ENCODE measurements at places on chromosomes 7 and 10. TPM values are rescaled to one million over a fixed set of nuclear protein-coding genes. Genes with fewer than 3 reads are reported as not detected.

Gene FAM180A
- 0.95 TPM for total RNA-seq

Gene RBP4
- 16.8 TPM for total RNA-seq

Gene SLC29A4
- total RNA-seq = 1.1 TPM

DNA sequence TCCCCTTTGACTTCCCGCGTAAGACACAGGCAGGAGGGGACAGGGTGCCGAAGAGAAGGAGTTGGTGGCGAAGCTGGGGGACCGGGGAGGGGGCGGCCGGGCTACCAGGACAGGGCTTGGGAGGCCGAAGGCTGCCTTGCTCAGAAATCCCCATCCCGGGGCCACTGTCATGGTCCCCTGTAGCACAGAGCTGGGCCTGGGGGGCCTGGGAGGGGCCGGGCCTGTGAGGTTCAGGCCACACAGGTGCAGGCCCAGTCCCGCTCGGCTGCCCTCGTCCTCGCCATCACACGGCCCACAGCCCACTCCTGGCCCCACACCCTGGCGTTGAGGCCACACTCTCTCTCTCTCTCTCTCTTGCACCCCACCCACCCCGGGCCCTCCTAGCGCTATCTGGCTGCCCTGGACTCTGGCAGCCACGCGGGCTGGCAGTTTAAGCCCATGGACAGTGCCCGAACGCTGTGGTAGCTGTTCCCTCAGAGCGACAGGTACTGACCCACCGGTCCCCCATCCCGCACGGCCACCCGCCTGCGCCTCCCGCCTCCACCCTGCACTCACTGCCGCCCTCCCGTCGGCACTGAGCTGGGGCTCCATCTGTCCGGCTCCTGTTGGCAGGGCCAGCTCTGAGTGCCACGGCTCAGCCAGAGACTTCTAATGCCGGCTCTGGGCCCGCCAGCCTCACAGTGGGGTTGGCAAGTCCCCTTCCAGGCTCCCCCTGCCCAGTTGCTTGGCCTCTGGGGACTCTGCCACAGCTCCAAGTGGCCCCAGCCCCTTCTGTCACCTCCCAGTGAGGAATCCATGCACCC lies 28.0 kb downstream of the TTYH3 start:
- no peak overlapping the region for H3K4me3 ChIP-seq
- no peaks in the 10 kb centered on the region for H3K4me1 ChIP-seq
- H3K36me3 ChIP-seq = peaks cover 4% of the 10 kb centered on the region
- H3K27me3 ChIP-seq = no peaks in the 10 kb centered on the region

GRCh38 chr7:4613846-4614548 lies 68.1 kb upstream of the FOXK1 start:
- H3K27me3 ChIP-seq = no peaks in the 10 kb centered on the region
- no peak for DNase-seq
- no peaks in the 10 kb centered on the region for H3K36me3 ChIP-seq
- peak overlapping the region; percentile 27 for H3K4me3 ChIP-seq
- peak overlapping the region; percentile 68 for H3K27ac ChIP-seq

All from sigmoid colon (tissue), 7 donors.